ENCODE measurements at places on chromosomes 7 and 10.

DNA sequence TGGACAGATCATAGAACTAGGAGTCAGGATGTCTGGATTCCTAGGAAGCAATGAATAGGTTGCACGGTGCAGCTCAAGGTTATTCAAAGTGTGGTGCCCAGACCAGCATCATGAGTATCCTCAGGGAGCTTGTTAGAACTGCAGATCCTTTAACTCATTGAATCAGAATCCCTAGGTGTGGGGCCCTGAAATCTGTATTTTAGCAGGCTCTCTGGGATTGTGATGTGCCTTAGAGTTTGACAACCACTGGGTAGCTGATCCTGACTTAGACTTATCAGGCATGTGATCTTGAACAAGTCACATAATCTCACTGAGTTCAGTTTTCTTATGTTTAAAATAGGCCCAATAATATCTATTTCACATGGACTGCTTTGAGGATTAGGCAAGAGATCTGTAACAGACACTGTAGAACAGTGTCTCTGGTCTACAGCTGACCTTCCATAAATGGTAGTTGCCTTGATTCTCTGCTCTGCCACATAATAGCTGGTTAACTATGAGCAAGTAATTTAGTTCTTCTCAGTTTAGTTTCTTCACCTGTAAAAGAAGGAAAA, 46.4 kb upstream of the ATRNL1 start:
- DNase-seq = no peak

- no peak for DNase-seq
These were observed 8.8 kb downstream of the PAPSS2 start for GRCh38 chr10:87668324-87669074.

DNA sequence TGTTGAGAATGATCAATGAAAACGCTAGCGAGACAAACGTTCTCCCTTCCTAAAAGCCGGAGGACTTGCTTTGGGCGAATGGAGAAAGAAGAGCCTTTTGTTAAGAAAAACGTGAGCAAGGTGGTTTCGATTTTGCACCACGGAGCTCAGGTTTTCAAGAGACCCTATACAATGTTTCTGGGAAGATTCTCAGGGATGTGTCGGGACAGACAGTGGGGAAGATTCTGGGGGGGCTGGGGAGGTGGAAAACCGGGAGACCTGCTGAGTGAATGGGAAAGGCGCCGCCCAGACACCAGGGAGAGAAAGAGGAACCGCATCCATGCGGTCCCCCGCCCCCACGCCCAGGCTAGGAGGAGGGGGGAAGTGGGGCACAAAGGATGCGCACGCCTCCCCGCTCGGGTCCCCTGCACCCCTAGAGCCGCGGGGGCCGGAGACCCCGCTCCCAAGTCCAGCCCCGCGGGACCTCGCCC, 745 bp downstream of the YWHAG start:
- peak; percentile 70 for DNase-seq

GRCh38 chr10:93461807-93462178, 20.3 kb downstream of the MYOF start:
- DNase-seq = no peak

GRCh38 chr7:128829391-128830166, 627 bp upstream of the FLNC start:
- no peak for DNase-seq

GRCh38 chr10:16910793-16911164, 93.6 kb upstream of the RSU1 start:
- no peak for DNase-seq

DNA sequence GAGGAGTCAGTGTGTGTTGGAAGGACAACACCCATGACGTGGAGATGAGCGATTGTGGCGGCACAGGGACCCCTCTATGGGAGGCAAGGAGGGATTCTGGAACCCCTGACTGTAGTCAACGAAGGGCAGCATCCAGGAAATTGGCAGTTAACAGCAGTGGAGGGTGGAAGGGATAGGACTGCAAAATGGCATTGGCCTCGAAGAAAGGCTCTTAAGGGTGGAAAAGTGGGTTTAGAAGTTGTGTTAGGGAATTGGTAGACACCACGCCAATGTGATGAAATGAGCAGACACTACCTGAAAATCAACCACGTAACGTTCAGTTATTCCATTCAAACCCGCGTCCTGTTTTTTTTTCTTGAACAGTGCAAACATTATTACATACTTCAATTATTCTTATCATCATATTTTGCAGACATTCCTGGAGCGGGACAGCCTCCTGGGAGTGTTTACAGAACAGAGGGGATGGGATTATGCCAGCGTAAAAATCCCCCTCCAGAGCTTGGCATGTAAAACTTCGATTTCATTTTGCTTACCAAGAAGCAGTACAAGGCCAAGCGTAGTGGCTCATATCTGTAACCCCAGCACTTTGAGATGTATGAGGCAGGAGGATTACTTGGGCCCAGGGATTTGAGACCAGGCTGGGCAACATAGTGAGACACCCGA, 272.1 kb downstream of the WDR37 start:
- no peak for DNase-seq

GRCh38 chr10:86755740-86756510, 494 bp upstream of the BMPR1A start:
- peak; percentile 80 for DNase-seq
